ENCODE measurements at places on chromosomes 6 and 20.

DNA sequence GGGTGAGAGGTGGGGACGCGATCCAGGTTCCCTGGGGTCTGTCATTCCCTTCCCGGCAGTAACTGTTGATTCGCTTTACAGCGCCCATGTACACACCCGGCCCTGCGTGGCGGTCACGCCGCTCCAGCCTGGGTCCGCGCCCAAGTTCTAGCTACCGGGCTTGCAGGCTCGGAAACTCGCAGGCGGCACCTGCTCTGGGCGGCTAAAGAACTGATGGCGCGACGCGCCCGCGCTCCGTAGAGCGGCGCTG, 1.4 kb upstream of the POU3F2 start:
- no peak for DNase-seq

DNA sequence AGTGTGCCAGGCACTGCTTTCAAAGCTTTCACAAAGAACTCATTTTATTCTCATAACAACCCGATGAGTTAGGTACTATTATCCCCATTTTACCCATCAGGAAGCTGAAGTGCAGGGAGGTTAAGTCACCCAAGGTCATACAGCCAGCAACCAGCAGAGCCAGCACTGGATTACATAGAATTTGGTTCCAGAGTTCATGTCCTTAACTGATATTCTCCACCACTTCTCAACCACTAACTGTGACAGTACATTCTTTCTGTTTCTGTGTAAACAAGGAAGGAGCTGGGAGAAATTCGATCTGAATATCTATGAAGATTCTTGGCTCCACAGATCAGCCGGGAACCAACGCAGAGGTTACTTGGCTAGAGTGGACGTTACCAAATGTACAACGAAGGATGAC, 98.0 kb downstream of the KIF16B start:
- DNase-seq: no peak

GRCh38 chr6:32375739-32376529, 4.2 kb upstream of the TSBP1 start:
- DNase-seq: no peak

GRCh38 chr6:29791162-29791561, 36.5 kb upstream of the HLA-G start:
- no peak for DNase-seq

All from effector memory CD4-positive, alpha-beta T cell (primary cell).